Dermis blood vessel endothelial cell (primary cell): ENCODE measurements at places on chromosomes 4 and X. TPM values are rescaled to one million over a fixed set of nuclear protein-coding genes. Genes with fewer than 3 reads are reported as not detected.

Gene STPG2
- 0.17 TPM in 1 of 2 replicates, not detected in the other for total RNA-seq

Gene RBM47
- total RNA-seq, result 1.0 and 4.6 TPM in 2 replicates

Gene EREG
- under 0.01 TPM in 2 replicates for total RNA-seq

Gene ELF4
- total RNA-seq, result 16.2 and 29.2 TPM in 2 replicates

Gene ADH7
- not detected in 2 replicates for total RNA-seq

Gene NIPAL1
- 0.47 and 0.68 TPM in 2 replicates for total RNA-seq

Gene CENPE
- total RNA-seq, result 6.1 and 39.1 TPM in 2 replicates

Gene DDIT4L
- total RNA-seq, result 1.7 and 2.2 TPM in 2 replicates

Gene P2RY4
- total RNA-seq, result not detected in 2 replicates

Gene ANAPC4
- total RNA-seq, result 22.1 and 31.9 TPM in 2 replicates

Gene SLC6A8
- 3.3 and 4.6 TPM in 2 replicates for total RNA-seq

Gene CENPI
- total RNA-seq, result 10.7 and 30.2 TPM in 2 replicates

Gene SPATA18
- 4.3 and 4.6 TPM in 2 replicates for total RNA-seq

Gene TEX13D
- total RNA-seq, result not detected in 2 replicates

Gene FGF5
- under 0.01 and 0.17 TPM in 2 replicates for total RNA-seq

Gene HTRA3
- total RNA-seq, result 3.0 and 3.6 TPM in 2 replicates

Gene BANK1
- total RNA-seq, result 0.09 TPM in 1 of 2 replicates, not detected in the other

Gene DIAPH2
- 25.4 and 37.6 TPM in 2 replicates for total RNA-seq

Gene EDNRA
- 0.19 TPM in 1 of 2 replicates, not detected in the other for total RNA-seq

Gene CSAG1
- total RNA-seq, result not detected in 2 replicates

Gene CXCR3
- total RNA-seq, result not detected in 2 replicates

Gene SMIM31
- total RNA-seq, result not detected in 2 replicates

Gene DCAF8L2
- not detected in 2 replicates for total RNA-seq

Gene CXCL8
- total RNA-seq, result 21.0 and 47.1 TPM in 2 replicates

Gene ZNF518B
- 43.7 and 46.7 TPM in 2 replicates for total RNA-seq

Gene RBM46
- 0.70 TPM in 1 of 2 replicates, not detected in the other for total RNA-seq

Gene CT45A5
- not detected in 2 replicates for total RNA-seq

Gene APBB2
- 88.2 and 118 TPM in 2 replicates for total RNA-seq

Gene TGIF2LX
- total RNA-seq, result not detected in 2 replicates

Gene DAPP1
- not detected in 2 replicates for total RNA-seq
